SK-N-MC (cell line): ENCODE measurements at places on chromosomes 7 and 10.
A peak's percentile ranks its signal among the peaks of the same experiment; 100 is the strongest.

DNA sequence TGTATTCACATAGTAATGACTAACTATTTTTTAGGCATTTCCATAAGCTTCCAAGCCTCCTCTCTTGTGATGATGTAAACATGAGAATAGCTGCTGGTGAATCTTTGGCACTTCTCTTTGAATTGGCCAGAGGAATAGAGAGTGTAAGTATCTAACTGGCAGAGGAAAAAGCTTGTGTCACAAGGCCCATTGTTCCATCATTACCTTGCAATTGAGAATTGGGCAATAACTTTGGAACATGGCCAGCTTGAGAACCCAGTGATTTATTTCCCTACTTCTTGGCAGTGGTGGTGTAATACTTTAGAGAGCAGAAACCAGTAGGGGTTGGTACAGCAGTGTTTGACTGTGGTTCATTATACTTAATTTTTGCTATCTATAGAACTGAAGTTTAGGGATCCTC lies 12.0 kb downstream of the IFRD1 start:
- DNase-seq: peak; percentile 42

- no peak for DNase-seq
Measured at GRCh38 chr7:82745117-82745516, 301.5 kb upstream of the CACNA2D1 start.

- DNase-seq: no peak
Measured at GRCh38 chr7:133815611-133816210, 311.4 kb upstream of the LRGUK start.

DNA sequence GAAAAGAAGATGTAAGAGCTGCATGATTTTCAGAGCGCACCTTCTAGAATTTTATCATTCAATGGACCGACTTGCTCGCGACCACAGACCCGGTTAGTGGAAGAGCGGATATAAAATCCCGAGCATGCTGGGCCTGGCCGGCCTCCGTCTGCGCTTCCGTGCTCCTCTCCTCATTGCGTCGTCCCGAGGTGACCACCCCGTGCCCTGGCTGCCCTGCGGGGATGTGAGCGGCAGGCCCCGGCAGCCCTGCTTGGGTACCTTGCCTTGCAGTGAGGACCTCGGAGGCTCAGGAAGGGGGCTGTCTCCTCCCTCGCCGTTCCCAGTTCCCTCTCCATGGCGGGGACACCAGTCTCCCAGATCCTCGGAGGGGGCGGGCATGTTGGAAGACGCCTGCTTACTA lies 330.9 kb upstream of the SHH start:
- DNase-seq: no peak

- DNase-seq: no peak
Measured at GRCh38 chr10:86291616-86292340, 74.8 kb downstream of the GRID1 start.

DNA sequence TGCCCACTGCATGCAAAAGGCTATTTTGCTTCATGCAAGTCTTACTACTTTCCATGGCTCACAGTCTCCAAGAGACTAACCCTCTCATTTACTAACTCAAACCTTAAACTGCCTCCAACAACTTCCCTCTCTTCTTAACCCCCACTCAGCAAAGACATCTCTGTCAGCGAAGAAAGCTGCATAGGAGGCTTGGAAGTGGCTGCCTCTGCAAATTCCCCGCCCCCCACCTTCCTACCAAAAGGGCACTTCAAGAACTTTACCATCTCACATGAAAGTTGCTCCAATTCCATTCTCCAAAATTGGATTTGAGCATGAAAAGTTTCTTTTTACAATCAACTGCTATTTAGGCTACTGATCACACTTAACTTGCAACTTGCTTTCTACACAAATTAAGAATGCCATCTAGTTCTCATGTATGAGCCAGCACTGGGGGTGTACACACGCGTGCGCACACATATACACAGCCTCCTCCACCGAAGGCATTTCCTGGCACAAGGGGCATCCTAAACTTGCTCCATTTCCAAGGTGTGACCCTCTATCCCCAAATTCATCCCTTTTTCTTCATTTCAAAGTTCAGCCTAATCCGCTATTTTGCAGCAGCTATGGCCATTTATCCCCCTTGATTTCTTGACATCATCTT lies 1.8 kb downstream of the CCDC6 start:
- no peak for DNase-seq

DNA sequence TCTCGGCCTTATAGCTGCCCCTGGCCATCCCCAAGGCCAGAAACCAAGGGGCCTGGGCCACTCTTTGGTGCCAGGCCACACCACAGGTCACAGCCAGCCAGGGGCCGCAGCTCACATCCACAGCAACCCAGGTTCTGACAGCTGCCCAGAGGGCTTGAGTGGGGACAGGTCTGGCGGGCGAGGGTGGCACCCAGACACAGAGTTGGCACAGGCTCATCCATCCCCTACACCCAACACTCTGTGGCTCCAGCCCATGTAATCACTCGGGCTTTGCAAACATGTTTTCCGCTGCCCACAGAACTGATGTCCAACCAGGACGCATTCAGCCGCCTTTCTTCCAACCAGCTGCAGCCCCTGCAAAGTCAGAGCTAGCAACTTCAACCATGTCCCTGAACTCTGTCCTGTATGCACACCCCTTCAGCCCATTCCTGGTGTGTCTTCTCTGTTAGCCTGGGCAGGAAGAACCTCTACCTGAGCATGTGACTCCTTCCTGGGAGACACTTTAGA lies 57.7 kb upstream of the PPP2R2D start:
- DNase-seq: no peak

- DNase-seq: no peak
Measured at GRCh38 chr10:100333661-100334440, 3.8 kb upstream of the PKD2L1 start.

- DNase-seq: no peak
Measured at GRCh38 chr7:131819891-131820290, 263.5 kb upstream of the PODXL start.

- no peak for DNase-seq
Measured at GRCh38 chr7:93921607-93922566, at the start of gene GNG11. Gene GNG11, plus strand, starts transcription at chr7:93921735. Its CDS starts 403 bp downstream, at chr7:93922138.

- DNase-seq: no peak
Measured at GRCh38 chr10:107098326-107098725, 66.2 kb downstream of the SORCS1 start.
